ENCODE measurements at places on chromosomes 12 and 14.

DNA sequence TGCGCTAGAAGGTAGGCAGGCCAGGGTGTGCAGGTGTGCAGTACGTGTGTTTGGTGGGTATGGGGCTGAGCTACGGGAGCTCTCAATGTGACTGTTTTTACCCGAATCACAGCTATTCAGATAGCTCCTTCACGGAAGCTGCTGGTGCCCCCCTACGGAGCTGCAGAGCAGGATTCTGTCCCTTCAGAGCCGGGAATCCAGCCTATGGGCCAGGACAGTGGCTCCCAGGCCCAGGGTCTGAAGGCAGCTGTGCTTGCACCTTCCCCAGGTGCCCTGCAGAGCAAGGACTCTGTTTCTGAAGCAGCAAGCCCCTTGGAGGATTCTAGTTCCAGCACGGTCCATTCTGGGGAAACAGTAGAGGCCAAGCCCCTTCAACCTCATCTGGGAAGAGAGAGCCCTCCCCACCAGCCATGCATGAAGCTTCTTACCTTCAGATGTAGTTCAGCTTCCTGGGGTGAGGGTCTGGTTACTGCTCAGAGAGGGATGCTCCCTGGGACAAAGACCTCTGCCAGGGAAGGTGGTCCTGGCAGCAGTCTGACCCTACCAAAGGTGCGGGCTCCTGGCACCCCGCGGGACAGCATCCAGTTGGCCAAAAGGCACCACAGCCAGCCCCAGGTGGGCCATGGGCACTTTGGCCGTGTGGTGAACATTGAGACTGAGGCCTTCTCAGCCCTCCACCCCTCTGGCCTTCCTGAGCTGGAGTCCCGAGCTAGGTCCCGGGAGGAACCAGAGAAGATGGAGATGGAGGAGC is 29.1 kb downstream of the PLEKHH1 start:
- DNase-seq, result no peak

DNA sequence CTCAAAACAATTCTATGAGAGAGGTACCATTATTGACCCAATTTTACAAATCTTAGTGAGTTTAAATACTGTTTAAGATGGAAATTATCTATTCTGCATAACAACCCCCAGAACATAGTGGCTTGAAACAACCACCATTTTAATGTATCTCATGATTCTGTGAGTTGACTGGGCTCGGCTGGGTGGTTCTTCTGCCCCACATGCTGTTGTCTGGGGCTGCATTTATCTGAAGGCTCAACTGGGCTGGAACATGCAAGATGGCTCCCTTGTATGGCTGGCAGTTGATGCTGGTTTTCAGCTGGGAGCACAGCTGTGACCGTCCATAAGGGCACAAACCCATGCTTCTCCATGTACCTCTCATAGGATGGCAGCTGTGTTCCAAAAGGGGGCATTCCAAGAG is 82.2 kb downstream of the DRAM1 start:
- no peak for DNase-seq

DNA sequence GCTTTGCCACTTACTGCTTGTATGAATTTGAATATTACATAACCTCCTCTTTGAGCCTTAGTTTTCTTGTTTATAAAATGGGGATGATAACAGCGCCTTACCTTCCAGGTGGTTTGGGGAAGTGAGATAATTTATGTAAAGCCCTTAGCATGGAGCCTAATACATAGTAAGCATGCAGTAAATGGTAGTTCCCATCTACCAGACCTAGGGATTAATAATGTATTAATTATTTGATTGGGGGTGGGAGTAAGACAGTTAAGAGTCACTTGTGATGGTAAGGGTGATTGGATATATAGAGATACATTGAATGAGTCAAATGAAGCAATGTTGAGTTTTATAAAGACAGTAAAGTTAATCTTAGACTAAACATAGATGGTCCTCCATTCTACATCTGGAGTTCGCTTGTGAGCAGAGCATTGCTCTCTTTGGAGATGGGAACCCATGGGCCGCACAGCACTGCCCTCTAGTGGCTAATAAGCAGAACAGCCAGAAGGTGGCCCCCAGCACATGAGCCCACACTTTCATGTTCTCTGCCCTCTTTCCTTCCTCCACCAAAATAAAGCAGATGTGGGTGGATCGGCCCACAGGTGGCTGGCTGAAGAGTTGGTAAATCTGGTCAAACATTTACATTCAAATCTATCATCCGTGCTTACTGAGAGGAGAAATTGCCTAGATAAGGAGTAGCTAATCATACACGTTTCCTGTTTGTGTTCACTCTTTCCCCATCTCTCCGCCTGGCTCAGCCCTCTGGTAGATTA is 26.5 kb upstream of the TAMALIN start:
- peak; percentile 94 for DNase-seq

DNA sequence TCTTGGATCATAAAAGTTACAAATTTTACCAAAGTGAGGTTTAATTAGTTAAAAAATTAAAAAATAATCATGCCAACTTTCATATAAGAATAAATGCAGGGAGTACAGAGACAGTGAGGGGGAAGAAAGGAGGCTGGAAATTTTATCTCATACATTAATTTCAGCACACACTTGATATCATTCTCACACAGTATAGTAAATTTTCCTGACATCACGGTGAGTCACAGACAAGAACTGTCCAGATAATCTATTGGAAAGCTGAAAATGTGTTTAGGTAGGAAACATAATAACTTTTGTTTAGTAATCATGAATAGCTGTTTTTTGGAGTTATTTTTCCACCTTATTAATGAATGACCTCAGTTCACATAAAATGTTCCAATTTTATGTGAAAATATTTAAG is 1204.8 kb downstream of the GALC start:
- no peak for DNase-seq

DNA sequence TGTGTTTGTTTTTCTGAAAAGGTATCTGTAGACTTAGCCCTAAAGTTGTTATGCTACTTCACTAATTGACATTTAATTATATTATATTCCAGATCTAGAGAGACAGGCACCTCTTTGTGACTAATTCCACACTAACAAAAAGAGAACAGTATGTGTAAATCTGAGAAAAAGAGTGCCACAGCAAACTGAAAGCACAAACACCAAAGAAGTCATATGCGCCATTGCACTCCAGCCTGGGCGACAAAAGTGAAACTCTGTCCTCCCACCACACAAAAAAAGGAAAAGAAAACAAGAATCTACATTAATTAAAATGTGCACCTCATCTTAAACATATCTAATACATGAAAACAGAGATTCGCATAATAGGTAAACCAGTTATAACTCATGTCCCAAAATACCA is 4.4 kb upstream of the CSRNP2 start:
- no peak for DNase-seq

DNA sequence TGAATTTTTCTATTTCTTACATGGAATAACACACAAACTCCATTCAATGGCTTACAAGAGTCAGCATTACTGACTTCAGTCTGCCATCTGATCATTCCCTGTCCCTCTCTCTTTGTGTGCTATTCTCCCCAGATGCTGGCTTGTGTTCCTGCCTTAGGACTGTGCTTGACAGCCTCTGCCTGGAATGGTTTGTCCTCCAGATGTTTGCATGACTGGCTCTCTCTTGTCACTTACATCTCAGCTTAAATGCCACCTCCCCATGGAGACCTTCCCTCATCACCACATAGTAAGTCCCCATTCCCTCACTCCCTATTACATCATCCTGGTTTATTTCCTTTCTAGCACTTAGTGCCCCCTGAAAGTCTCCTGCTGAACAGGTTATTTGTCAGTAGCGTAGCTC is 181.6 kb downstream of the KTN1 start:
- DNase-seq, result no peak

GRCh38 chr14:65187421-65188049 is 85.2 kb upstream of the MAX start:
- DNase-seq, result no peak

DNA sequence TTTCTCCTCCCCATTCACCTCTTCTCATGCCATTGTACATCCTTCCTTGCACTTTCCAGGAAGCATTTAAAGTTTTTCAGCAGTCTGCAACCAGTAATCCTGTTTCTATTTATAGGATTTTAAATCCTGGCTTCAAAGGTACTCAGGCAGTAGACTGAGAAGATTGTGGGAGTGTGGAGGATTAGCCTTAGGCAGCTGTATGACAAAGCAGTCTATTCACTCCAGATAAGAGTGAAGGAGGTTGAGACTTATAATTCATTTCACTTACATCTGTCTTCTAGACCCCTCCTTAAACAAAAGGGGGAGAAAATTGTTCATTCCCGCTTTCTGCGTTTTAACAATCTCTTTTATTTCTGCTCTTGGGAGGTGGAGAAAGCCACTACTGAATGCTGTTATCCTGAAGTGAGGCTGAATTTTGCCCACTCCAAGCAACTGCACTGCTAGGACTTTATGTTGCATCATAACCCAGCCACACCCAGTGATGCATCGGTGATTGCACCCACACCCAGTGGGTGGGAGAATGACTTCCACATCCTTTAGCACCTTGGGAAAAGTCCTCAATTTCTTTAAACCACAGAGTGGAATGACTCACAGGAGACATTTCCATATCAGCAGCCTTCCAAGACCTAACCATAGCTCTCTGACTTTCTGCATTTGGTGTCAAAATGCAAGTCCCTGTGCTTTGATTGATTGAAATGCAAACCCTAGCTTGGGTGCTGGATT is 382.5 kb upstream of the ATP2B1 start:
- DNase-seq, result peak; percentile 56

DNA sequence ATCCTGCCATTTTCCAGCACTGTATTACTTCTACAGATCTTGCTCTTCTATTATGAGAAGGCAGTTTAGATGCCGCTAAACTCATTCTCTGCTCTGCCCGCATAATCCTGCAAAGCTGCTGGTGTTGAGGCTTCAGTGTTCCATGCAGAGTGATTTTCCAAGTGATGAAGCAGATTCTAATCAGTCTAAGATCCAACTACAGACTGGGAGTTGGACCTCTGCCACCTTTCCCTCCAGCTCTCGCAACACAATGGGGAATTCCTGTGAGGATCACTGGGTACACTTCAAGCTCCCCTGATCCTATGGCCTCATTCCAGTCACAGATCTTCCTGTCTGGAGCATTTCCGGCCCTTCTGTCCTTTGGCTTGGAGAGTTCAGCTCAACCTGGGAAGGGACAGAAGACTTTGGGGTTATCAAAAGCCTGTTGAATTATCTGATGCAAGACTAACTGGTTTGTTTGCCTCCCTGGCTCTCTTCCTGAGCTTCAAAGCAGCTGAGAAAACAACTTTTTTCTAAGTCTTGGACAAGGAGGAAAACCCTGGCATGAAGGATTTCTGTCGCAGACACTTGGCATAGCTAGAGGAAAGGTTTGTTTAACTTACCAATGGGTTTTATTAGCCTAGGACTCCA is 333.9 kb downstream of the ZFP36L1 start:
- peak; percentile 63 for DNase-seq

GRCh38 chr14:99727096-99727870 is 43.2 kb downstream of the CYP46A1 start:
- DNase-seq, result no peak

DNA sequence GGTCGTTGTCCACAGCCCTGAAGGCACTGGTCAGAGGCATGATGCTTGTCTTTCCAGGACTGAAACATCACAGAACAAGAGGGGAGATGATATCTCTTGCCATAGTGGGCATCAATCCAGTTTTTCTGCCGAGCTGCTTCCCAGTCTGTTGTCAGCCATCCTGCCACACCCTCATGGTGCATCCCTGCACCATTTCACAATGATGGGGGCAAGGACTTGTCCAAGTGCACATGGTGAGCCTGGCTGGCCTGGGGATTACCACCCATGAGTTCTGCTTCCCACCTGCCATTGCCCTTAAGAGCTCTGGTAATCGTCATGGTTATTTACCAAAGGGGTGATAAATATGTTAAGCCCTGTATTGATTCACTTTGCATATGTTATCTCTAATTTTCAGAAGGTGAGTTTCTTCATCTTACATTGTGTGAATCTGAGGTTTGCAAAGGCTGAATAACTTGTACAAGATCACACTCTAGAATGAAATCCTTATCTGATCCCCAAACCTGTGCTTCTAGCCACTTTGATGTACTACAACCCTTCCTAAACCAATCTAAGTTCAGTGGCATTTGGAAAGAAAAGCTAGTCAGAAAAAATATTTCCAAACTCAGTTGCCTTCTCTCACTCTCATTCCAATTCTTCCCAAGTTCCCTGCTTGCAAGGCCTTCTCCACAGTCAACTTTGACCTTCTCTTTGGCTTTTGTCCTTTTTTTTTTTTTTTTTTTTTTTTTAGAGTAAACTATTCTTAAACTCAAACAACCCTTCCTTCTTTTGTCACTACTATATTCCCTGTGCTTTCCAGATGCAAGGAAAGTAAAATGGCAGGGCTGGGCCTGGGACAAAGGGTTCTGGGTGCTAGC is 2.3 kb downstream of the AVIL start:
- DNase-seq, result no peak

GRCh38 chr12:93107514-93108312 is 178.6 kb upstream of the EEA1 start:
- DNase-seq, result no peak

GRCh38 chr12:29191267-29191850 is 42.3 kb downstream of the FAR2 start:
- DNase-seq, result no peak

GRCh38 chr12:57216014-57216911 is at the start of gene NXPH4:
Gene NXPH4, plus strand, starts transcription at chr12:57216794. Its CDS starts 176 bp downstream, at chr12:57216970.
- no peak for DNase-seq

- no peak for DNase-seq
These were observed 17.0 kb upstream of the SRSF5 start for GRCh38 chr14:69749956-69750355.

DNA sequence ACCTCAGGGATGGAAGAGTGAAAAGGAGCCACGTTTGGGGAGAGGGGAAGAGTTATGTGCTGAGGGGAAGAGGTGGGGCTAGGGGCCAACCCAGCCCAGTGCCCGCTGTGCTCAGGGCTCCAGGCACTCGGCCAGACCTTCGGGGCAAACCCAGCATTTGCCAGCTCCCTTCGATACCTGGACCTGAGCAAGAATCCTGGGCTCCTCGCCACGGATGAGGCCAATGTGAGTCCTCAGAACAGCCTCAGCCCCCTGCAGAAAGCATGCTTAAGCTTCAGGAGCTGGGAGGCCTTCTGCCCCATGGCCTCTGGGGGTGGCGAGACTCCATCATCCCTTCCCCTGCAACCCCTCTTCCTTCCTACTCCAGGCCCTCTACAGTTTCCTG is 5.0 kb downstream of the CARMIL3 start:
- no peak for DNase-seq

DNA sequence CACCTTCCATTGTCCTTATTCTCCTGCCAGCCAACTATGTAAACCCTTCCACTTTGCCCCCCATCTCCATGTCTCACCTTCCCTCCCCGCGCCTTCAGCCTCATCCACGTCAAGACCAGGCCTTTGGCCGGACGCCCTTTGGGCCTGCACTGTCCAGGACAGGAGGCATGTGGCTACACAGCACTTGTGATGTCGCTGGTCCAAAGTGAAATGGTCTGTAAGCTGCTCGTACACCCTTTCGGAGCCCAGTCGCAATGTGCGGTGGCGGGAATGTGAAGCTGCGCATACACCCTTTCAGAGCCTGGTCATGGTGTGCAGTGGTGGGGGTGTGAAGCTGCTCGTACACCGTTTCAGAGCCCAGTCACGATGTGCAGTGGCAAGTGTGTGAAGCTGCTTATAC is 247.9 kb upstream of the RGS6 start:
- no peak for DNase-seq

DNA sequence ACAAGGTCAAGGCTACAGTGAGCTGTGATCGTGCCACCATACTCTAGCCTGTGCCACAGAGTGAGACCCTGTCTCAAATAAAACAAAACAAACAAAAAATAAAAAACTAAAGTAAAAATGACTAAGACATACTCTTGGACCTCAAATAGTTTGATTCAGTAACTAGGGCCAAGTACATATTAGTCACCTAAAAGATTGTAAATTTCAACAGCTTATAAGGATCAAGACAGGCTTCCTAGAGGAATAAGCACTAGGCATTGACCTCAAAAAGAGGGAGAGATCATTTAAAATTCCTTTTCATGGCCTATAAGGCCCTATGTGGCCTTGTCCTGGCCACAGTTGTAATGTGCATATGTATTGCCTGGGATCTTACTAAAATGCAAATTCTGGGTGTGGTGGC is 46.0 kb upstream of the CHST11 start:
- DNase-seq, result no peak

Measured in COLO829 (cell line).